ENCODE measurements at places on chromosomes 3 and 15.

GRCh38 chr3:98114264-98114663 lies 16.3 kb upstream of the OR5H1 start:
- DNase-seq: no peak

DNA sequence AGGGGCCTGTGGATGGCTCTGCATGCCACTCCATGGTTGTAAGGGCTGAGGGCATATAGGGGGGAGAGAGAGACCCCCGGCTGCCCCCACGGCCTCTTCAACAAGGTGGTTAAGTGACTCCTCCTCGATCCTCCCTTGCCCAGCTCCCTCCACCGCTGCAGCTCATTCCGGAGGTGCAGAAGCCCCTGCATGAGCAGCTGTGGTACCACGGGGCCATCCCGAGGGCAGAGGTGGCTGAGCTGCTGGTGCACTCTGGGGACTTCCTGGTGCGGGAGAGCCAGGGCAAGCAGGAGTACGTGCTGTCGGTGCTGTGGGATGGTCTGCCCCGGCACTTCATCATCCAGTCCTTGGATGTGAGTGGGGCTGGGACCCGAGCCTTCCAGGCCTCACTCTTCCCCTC lies 6.5 kb downstream of the FES start:
- no peak for DNase-seq

GRCh38 chr3:108001457-108001856 lies 89.4 kb downstream of the CD47 start:
- DNase-seq: no peak

DNA sequence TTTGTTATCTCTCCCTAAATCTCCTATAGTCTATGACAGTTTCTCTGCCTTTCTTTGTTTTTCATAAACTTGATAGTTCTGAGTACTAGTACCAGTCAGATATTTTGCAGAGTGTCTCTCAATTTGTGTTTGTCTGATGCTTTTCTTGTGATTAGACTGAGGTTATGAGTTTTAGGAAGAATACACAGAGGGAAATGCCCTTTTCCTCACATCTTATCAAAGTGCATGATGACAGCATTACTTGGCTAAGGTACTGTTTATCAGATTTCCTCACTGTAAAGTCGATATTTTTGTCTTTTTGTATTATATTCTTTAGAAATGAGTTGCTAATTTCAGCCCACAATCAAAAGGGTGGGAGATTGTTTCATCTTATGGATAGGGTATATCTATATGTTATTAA lies 45.6 kb downstream of the GLCE start:
- DNase-seq: no peak

DNA sequence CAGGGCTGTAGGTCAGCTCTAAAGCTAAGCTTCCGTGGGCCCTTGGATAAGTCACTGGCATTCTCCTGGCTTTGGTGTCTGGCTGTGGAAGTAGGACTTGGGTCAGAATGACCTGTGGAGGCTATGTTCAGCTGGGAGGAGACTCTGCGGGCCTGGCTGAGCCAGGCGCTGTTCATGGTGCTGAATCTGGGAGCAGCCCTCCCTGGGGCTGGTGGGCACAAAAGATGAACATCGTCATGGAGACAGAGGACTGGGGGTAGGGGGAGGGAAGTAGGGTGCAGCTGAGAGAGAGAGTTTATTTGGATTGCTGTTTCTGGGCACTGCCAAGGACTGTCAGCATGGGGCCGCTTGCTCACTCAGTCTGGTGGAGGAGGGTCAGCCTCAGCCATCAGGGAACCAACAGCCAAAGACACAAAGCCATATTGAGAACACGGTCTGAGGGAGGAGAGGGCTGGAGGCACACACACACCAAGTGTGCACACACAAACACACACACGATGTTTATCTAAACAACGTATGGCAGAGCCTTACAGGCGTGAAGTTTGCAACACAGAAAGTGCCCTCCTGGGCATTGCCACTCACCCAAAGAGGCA lies 120.7 kb upstream of the LINGO1 start:
- no peak for DNase-seq

- DNase-seq: no peak
Observed at GRCh38 chr3:136630915-136631314, 121.3 kb downstream of the STAG1 start.

GRCh38 chr3:196168808-196169391 lies 42.3 kb downstream of the ZDHHC19 start:
- DNase-seq: no peak

DNA sequence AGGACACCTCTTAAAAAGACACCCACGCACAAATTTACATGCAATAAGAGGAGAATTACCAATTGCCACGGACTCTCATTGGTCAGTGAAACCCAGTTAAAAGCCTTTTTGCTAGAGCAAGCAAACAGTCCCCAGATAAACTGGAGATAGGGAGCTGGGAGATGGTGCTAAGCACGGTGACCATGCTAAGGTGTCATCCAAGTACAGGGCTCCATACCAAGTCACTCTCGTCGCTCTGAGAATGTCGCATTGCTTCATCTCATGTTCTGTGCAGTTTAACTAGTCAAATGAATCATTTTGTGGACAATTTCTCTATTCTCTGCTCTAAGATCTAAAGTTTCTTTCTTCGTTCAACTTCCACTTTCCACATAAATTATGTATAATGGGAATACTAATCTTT lies 581.9 kb downstream of the AGBL1 start:
- DNase-seq: no peak

- no peak for DNase-seq
Observed at GRCh38 chr15:56099311-56099710, 105.9 kb upstream of the NEDD4 start.

DNA sequence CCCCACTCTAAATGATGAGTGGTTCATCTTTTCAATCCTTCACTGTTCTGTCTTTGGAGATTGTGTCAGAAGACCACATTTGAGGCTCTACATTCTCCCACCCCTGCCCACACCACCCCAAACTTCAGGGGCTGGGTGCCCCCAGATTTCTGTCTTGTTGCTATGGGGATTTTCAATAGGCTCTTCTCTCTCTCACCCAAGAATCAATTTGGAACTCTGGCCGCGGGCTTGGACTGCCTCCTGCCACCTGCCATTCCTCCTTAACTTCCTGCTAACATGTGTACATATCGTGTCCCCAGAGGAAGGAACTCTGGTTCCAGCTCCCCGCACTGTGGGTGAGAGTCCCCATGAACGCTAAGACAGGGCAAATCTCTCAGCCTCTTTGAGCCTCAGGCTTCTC lies 67.4 kb upstream of the LARS2 start:
- no peak for DNase-seq

GRCh38 chr15:55420171-55420866 lies 12.0 kb downstream of the PIERCE2 start:
- DNase-seq: no peak

- DNase-seq: no peak
Observed at GRCh38 chr15:42694398-42694797, 42.5 kb downstream of the CDAN1 start.

DNA sequence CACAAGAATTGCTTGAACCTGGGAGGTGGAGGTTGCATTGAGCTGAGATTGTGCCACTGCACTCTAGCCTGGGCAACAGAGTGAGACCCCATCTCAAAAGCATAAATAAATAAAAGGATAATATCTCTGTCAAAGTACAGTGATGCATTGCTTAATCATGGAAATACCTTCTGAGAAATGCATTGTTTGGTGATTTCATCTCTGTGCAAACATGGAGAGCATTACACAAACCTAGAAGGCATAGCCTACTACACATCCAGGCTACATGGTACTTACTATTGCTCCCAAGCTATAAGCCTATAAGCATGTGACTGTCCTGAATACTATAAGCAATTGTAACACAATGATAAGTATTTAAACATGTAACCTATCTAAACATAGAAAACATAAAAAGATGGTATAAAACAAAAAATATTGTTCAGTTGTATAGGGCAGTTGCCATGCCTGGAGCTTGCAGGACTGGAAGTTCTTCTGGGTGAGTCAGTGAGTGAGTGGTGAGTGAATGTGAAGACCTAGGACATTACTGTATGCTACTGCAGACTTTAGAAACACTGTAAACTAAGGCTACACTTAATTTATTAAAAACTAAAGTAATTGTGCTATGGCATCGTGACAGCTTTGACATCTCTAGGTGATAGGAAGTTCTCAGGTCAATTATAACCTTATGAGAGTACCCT lies 93.6 kb upstream of the SNRPN start:
- no peak for DNase-seq

- DNase-seq: no peak
Observed at GRCh38 chr15:25329696-25330095, 109.1 kb downstream of the UBE3A start.

- DNase-seq: no peak
Observed at GRCh38 chr3:44893097-44893496, 18.7 kb downstream of the TGM4 start.

- DNase-seq: no peak
Observed at GRCh38 chr3:22960105-22960984, 242.8 kb upstream of the UBE2E2 start.

- no peak for DNase-seq
Observed at GRCh38 chr3:178646186-178646862, 110.1 kb downstream of the KCNMB2 start.

DNA sequence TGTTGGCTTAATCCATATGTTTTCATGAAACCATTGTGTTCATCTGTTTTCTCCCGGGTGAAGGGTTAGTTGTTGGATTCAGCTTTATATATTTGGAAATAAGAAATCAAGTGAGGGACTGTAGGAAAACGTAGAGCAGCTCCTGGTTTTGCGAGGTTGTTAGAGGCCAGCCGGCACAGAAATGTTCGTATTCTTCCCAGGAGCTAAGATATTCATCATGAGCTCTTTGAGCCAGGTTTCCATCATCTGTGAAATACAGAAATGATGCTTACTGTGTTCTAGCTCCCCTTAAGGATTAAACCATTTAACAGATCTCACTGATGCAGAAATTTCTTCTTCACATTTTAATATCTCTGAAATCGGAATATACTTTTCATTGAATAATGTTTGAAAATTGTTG lies 235.5 kb downstream of the PTPRG start:
- DNase-seq: no peak

- no peak for DNase-seq
Observed at GRCh38 chr3:150069154-150069527, 98.4 kb upstream of the PFN2 start.

- no peak for DNase-seq
Observed at GRCh38 chr15:56390739-56391267, 25.6 kb downstream of the TEX9 start.

GRCh38 chr3:183591881-183592521 lies 36.5 kb upstream of the KLHL6 start:
- no peak for DNase-seq

- no peak for DNase-seq
Observed at GRCh38 chr3:5245927-5246326, 58.4 kb downstream of the EDEM1 start.

- no peak for DNase-seq
Observed at GRCh38 chr15:66803182-66803729, 101.2 kb downstream of the SMAD6 start.

DNA sequence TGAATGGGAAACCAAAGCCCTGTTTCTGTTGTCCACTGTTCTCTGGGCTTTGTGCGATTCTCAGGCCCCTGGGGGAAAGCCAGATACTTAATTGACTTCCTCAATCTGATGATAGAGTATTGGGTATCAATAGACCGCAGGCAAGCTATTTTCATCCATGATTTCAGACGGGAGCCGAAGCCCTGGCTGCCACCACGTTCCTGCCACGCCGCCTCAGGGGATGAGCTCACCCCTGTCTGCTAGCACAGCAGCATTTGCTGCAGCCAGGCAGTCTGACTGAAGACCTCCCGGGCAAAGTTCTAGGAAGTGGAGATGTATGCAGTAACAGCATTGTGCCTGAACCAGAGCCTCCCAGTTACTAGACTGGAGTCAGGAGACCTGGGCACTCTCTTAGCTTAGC lies 69.8 kb downstream of the ISG20 start:
- DNase-seq: no peak

DNA sequence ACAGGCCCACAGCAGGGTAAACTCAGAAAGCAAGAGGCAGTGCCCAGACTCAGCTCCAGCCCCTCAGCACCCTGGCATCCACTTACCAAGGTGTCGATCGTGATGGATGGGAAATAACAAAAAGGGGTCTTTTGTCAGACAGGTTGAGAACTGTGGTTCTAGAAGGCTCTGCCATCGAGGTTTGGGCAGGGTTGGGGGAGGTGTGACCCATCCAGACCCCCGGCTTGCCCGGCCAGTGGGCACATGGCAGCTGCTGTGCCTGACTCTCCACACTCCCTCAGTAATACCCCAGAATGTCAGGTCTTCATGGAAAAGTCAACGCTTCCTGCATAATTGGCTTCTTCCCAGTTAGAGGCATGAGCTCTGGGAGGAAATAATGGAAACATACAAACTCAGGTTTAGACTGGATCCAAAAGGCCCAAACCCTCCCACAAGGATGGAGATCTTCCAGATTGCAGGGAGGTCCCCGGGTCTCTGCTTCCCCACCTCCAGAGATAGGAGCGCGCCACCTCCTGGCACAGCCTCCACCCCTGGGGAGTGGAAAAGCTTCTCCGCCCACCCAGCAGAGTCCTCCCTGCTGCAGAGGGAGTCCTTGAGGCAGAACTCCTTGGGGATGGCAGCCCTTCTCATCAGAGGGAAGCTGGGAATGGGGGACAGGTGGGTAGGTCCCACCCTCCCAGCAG lies 149.8 kb upstream of the IQSEC1 start:
- no peak for DNase-seq

- no peak for DNase-seq
Observed at GRCh38 chr3:44561076-44561475, 6.1 kb downstream of the ZKSCAN7 start.

DNA sequence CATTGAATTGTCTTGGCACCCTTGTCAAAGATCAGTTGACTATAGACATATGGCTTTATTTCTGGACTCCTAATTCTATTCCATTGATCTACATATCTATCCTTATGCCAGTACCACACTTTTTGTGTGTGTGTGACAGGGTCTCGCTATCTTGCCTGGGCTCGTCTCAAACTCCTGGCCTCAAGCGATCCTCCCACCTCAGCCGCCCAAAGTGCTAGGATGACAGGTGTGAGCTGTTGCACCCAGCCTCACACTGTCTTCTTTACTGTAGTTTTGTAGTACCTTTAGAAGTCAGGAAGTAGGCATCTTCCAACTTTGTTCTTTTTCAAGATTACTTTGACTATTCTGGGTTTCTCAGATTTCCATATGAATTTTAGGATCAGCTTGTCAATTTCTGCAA lies 24.3 kb downstream of the CDAN1 start:
- DNase-seq: no peak

DNA sequence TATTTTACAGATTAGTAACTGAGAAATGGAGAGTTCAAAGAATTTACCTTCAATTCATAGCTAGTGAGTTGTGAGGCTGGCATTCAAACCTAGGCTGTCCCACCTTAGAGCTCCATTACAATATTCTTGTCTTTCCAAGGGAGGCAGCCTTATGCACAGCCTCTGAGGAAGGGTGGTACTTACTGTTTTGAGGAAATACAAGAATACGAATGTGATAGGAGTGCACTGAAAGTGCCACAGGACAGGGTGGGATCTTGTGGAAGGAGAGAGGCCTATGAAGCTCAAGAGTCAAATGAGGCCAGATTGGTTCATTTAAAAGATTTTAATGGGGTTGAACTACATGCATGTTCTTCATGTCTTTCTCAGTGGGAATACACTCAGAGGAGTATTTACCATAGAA lies 86.3 kb downstream of the ARIH1 start:
- no peak for DNase-seq

DNA sequence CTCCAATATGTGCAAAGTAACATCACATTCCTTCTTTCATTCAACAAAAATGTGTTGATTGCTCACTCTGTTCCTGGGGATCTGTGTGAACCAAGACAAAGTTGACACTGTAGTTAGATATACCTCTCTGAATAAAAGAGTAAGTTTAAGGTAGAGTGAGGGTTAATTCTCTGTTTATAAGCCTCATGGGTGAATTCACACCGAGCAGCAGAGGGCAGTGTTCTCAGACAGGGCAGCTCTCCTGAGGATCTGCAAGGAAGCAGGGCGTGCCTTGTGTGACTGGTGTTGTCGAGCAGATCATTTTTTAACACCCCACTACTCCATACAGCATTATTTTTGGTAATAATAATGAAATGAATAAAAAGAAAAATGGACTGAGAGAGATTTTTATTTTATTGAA lies 34.4 kb downstream of the PAQR9 start:
- DNase-seq: no peak
